ENCODE measurements at places on chromosomes 3 and 15. TPM values are rescaled to one million over a fixed set of nuclear protein-coding genes. Genes with fewer than 3 reads are reported as not detected.

Gene SLC2A2
- not detected for polyA plus RNA-seq

Gene C3orf49
- polyA plus RNA-seq, result not detected

- H3K4me1 ChIP-seq, result peaks cover 5% of the 10 kb centered on the region
- H3K27ac ChIP-seq, result no peak overlapping the region
- H3K27me3 ChIP-seq, result peaks cover 14% of the 10 kb centered on the region
Observed at GRCh38 chr3:184223946-184224345, 5.4 kb upstream of the VWA5B2 start.

DNA sequence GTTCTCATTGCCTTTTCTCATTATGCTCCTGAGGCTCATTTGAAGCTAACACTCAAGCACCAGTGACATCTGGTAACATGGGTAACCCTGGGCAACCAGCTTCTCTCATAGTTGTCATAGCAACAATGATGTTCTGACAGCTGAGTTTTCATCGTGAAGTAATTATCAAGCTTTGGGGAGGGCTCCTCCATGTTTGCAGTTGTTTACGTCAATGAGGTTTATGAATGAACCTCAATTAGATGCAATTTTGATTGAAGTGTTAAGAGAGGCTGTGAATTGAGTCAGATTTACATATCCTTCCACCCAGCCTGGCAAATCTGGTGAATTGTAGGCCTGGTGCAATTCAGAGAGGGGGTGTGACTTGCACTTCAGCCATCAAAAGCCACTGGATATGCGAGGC, 119.3 kb upstream of the CHD2 start:
- no peak overlapping the region for H3K27ac ChIP-seq
- no peak overlapping the region for H3K4me3 ChIP-seq
- no peak for DNase-seq
- H3K36me3 ChIP-seq, result no peaks in the 10 kb centered on the region
- no peaks in the 10 kb centered on the region for H3K4me1 ChIP-seq

DNA sequence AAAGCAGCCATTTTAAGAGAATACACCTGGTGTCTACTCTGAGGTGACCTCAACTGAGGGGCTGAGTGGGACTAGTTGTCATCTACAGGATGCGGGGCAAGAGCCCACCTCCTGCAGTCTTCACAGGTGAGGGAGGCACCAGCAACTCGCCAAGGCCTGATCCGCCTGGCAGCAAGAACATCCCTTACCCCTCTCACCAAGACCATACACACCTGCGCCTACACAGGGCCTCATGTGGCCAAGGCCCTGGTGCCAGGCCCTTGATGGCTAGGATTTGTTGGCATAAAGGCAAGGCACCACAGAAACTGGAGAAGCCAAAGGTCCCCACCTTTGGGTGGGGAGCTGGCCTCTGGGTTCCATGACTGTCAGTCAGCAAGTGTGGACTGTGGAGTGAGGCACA, 18.4 kb downstream of the ELP6 start:
- no peak for DNase-seq
- peaks cover 31% of the 10 kb centered on the region for H3K36me3 ChIP-seq
- H3K4me1 ChIP-seq, result no peaks in the 10 kb centered on the region
- no peak overlapping the region for H3K4me3 ChIP-seq

Gene ZWILCH
- polyA plus RNA-seq, result 12.5 TPM

DNA sequence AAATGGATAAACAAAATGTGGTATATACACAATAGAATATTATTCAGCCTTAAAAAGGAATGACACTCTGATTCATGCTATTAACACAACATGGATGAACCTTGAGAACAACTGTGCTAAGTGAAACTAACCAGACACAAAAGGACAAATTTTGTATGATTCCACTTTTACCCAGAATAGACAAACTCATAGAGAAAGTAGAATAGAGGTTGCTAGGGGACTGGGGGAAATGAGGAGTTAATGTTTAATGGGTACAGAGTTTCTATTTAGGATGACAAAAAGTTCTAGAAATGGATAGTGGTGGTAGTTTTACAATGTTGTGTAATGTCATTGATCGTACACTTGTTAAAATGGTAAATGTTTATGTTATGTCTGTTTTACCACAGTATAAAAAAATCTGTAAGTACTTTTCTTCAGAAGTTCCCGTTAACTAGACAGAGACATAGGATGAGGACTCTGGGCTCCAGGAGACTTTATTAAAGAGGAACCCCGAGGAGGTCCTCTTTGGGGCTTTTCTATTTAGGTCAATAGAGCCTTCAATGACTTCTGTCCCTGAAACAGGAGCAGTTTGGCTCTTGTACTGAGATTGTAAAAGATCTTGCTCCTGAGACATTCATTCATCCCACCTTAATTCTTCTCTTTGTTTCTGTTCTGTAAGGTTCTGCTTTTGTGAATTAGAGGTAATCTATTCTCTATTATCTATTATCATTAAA, 24.5 kb downstream of the ABHD6 start:
- DNase-seq, result no peak
- H3K4me3 ChIP-seq, result no peak overlapping the region
- no peak overlapping the region for H3K27ac ChIP-seq

DNA sequence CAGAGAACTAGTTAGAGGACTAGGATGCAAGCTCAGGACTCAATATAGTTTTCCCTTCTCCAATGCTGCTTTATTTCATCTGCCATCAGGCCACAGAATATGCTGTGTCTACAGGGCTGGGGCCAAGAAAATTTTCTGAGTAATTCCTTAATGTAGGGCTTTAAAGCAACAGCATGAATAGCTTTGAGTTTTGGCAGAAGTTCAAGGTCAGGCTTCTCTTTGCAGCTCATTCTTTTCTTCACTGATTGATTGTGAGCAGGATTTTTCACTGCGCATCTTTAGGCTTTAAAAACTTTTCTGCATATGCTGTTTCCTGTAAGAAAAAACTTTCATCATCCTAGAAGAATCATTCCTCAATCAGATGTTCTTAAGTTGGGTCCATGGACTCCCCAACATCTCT, 4.6 kb downstream of the TMEM108 start:
- H3K27me3 ChIP-seq, result peaks cover 5% of the 10 kb centered on the region
- H3K27ac ChIP-seq, result no peak overlapping the region
- peaks cover under 1% of the 10 kb centered on the region for H3K36me3 ChIP-seq
- peaks cover 1% of the 10 kb centered on the region for H3K4me1 ChIP-seq

DNA sequence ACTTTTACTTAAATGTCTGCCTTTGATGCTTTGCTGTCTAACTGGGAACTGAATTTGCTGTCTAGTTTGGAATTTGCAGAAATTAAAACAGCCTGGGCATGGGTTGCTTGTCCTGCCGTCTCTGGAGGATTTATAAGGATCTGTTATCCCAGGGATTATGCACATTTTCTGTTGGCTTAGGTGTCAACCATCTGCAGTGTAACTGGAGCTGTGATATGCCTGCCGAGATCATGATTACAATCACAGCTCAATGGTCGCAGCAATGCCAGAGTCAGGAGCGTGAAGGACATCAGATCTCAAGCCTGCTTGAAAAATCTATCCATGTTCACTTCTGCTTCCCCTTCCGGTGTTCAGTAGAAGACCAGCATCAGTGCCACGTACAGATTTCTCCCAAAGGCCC, 41.8 kb upstream of the SETMAR start:
- no peak overlapping the region for H3K4me3 ChIP-seq
- DNase-seq, result no peak

DNA sequence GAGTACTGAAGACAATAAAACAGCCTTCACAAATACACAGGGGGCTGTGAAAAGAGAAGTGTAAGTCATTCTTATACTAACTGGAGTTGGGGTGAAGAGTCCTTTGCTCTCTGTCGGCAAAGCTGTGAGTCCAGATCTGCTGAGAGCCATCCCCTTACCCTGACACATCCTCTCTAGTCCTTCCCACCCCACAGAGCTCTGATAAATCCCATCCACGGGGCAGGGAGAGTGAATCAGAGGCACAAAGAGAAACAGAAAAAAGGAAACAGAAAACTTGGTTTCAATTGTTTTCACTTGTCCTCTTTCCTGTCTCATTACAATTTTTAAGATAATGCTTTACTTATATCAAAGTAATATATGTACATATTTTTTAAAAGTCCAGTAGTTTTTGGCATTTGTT, 18.2 kb upstream of the ZNF639 start:
- DNase-seq, result no peak
- no peak overlapping the region for H3K27ac ChIP-seq
- H3K36me3 ChIP-seq, result no peaks in the 10 kb centered on the region
- H3K4me3 ChIP-seq, result no peak overlapping the region

Gene FOXB1
- not detected for polyA plus RNA-seq

Gene GHSR
- polyA plus RNA-seq, result 2.1 TPM

Gene THAP10
- not detected for polyA plus RNA-seq

DNA sequence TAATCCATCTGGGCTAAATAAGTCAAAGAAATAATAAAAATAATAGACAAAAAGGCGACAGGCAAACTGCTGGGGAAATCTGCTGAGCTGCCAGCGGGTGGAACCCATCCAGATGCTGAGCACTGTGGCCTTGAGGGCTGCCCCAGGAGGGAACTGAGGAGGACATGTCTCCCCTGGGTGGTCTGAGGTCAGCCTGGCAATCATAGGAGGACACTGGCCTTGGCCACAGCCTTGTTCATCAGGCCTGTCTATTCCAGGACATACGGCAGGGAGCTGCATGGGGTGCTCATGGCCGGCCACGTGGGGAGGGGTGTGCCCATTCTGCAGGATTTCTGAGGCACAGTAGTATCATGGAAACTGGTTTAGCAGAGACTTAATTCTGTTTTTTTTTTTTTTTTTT, 21.5 kb upstream of the SNRPA1 start:
- DNase-seq, result no peak
- peaks cover 27% of the 10 kb centered on the region for H3K4me1 ChIP-seq
- peaks cover 3% of the 10 kb centered on the region for H3K27me3 ChIP-seq
- no peak overlapping the region for H3K27ac ChIP-seq
- no peak overlapping the region for H3K4me3 ChIP-seq
- H3K36me3 ChIP-seq, result no peaks in the 10 kb centered on the region

Measured in immature natural killer cell (primary cell).